ENCODE measurements at places on chromosomes 13 and 19. TPM values are rescaled to one million over a fixed set of nuclear protein-coding genes. Genes with fewer than 3 reads are reported as not detected.

CEACAM1 gene
- 13.4 TPM for polyA plus RNA-seq

ARHGAP45 gene
- polyA plus RNA-seq = 8.5 TPM

ZNF492 gene
- polyA plus RNA-seq = 3.4 TPM

ZNF776 gene
- 37.8 TPM for polyA plus RNA-seq

RPS5 gene
- 862 TPM for polyA plus RNA-seq

- no peak for DNase-seq
Measured at GRCh38 chr13:41458187-41458760, 924 bp downstream of the RGCC start.

DNA sequence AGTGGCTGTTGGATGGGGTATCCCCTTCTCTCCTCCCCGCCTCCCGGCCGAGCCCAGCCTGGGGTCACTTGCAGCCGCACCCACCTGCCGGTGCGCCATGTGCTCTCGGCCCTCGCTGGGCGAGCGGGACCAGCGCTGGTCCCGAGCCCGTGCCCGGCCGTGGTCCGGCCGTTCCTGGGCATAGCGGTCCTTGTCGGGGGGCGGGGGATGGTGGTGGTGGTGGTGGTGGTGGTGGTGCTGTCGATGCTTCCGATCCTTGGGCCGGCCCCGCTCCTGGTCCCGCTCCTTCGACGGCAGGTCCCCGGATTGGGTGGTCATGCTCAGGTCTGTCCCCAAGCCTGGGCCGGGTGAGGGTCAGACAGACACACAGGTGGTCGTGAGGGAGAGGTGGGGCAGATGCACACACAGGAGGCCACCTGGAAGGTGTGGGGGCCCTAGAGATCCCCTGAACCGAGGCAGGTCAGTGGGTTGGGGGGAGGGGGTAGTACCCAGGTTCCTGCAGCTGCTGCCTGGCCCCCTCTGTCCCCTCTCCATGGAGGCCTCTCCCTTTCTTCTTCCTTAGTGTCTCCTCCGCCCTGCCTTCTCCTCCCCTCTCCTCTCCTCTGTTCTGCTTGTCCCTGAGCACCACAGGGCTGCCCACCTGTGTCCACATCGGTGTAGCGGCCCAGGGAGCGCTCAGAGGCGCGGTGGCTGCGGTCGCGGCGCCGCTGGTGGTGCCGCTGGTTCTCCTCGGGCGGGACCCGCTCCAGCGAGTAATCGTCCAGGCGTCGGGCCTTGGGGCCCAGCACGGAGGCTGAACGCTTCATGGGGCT is 58.7 kb downstream of the IER2 start:
- no peak for DNase-seq

DNA sequence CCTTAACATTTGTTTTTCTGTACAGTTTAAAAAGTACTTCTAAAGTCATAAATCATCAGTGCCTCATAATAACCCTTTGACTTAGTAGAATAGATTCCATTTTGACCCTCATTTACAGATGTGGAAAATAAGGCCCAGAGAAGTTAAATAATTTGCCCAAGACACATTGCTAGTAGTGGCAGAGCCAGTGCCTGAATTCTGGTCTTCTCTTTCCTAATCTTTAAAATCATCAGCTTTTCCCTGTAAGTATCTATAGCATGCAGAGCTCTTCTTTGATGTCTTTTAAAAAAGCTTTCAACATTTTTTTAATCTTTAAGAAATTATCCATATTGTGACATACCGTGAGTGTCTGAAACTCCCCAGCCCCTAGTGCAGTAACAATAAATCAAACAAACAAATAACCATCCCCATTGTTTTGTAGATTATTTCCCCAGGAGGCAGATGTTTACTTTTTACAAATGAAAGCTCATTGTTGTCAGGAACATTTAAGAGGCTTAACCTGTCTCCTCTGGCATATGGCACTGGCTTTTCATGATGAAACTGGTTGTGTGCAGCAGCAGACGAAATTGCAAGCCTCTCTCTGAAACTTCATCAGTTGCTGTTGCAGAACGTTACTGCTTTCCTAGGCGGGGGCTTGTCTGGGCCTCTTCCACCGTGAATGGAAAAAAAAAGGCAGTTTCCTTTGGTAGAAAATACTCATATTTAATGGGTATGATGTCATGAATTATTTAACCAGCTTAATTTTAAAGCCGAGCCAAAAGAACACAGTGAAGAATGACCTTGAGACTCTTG is 31.7 kb upstream of the PCDH8 start:
- DNase-seq = no peak

DNA sequence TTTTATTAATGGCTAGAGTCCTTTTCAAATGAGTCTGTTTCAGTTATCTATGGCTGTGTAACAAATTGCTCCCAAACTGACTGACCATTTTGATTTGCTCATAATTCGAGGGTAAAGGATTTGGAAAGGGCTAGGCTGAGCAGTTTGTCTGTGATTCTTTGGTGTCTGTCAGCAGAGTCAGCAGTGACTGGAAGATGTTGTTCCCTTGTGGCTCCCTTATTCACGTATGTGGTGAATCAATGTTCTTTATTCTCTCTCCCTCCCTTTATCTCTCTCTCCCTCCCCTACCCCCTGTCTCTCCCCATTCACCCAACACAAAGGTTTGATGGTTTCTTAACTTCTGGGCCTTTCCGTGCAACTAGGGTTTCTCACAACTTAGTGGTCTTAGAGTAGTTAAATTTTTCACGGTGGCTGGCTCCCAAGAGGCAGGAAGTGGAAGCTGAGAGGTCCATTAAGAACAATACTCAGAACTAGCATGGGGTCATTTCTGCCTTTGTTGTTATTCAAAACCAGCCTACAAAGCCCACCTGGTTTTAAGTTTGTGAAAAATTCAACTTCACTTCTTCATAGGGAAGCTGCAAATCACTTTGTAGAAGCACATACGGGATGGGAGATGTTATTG is 772.5 kb upstream of the SLITRK1 start:
- no peak for DNase-seq

- no peak for DNase-seq
Measured at GRCh38 chr13:93284064-93284463, 57.5 kb downstream of the GPC6 start.

DNA sequence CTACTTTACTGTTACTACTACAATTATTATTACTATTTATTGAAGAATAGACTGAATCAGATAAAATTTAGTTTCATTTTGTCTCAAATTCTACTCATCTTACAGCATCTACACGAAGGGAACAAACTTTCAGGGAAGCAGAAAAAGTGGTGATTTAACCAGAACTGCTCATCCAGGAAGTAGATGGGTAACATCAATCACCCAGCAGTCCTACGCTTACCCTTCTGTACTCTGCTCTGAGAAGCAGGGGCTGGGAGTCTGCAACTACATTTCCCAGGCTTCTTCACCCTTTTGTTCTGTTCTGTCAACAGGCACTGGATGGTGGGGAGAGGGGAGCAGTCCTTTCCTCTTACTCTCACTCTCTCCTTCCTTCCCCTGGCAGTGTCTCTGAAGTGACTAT is 31.4 kb upstream of the GGACT start:
- DNase-seq = no peak

DNA sequence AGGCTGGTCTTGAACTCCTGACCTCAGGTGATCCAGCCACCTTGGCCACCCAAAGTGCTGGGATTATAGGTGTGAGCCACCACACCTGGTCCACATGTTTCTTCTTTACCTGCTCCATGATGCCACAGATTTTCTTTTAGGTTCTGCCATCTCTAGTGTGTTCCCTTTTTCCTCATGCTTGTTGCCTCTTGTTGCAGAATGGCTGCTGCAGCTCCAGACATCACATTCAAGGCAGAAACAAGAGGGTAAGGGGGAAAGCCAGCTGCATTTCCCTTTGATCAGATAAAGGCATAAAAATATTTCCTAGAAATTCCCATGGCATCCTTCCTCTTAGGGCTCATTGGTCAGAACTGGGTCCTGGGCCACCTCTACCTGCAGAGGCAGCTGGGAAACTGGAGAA is 12.3 kb upstream of the CCDC124 start:
- no peak for DNase-seq

- DNase-seq = no peak
Measured at GRCh38 chr13:83531022-83531421, 351.3 kb downstream of the SLITRK1 start.

DNA sequence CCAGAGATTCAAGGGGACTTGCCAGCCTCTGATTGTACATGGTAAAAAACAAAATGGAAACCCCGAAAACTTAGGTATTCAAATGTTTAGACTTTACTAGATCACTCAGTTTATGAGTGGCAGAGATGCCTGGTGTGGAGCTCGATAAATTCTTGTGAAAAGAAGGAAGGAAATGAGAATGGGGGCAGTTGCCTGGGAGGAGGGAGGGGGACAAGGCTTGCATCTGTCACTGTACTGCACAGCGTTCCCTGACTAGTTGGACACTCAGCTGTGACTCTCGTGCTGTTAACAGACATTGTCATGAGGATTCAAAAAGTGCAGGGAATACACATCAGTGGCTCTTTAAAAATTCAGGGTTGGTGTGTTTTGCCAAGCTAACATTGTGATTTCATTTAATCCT is 232.9 kb downstream of the ZIC5 start:
- no peak for DNase-seq

- DNase-seq = no peak
Measured at GRCh38 chr19:30001301-30001700, 59.3 kb downstream of the URI1 start.

DNA sequence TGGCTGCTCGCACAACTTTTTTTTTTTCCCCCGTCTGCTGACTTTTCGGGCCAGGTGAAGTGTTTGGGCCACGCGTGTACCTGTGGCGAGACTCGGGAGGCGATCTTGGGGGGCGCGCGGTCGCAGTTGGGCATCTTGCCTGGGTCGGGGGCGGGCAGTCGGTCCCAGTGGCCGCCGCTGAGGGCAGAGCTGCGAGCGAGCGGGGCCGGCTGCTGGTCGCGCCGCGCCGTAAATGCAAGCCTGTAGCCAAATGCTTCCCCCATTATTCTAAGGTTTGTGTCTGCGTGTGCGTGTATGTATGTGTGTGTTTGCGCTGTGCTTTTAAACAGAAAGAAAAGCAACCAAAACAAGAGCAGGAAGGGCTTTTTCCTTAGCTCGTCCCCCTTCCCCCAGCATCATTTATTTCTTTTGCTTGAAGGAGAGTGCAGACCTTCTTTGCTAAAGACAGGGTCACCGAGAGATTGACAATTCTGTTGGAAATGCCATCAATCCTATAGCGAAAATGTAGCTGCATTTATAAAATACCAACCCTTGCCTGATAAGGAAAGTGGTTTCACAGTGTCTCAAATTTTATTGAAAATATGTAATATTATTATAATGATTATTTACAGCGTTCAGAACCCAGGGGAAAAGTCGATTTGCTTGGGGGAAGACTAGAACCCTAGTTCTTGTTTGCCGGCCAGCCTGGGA is 143.2 kb upstream of the ZNF536 start:
- no peak for DNase-seq

DNA sequence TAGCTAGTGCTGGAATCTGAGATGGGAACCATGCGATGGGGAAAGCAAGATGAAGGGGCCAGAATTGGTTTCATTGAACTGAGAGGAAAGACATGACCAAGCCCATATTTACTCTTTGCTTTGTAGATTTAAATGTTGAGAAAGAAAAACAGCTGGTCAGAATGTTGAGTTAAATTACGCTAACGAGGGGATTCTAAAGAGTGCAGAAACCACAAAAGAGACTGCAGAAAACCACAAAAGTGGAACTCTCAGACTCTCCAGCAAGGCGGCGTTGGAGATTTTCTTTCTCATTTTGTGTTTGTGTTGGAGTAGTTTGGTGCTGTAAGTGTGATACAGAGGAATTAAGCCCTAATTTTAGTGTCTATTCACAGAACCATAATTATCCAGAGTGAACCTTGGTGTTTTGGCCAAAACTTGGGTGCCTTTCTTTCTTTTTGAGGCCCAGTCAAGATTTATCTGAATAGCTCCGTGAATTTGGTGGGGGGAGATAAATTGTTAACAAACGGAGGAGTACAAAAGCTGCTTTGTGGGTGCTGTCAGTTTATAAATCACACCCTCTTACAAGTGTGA is 26.3 kb downstream of the SAE1 start:
- DNase-seq = no peak

- DNase-seq = no peak
Measured at GRCh38 chr19:12899891-12900518, 9.0 kb downstream of the GCDH start.

DNA sequence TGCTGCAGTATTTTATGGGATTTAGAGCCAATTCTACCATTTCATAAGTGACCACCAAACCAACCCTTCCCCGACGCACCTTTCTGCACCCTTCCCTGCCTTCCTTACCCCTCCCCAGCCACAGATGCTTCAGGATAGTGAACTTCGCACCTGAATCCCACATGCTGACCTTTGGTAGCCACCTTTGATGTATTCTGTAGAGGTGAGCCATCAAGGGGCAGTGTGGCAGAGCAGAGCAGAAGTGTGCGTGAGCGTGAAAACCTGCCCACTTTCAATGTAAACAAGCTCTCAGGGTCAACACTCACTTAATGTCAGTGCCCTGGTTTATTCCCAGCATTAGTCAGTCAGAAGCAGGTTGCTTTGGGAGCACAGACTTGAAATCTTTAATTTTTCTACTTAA is 107.7 kb downstream of the FRY start:
- DNase-seq = no peak

- DNase-seq = no peak
Measured at GRCh38 chr13:45733361-45733760, 31.2 kb downstream of the CBY2 start.

DNA sequence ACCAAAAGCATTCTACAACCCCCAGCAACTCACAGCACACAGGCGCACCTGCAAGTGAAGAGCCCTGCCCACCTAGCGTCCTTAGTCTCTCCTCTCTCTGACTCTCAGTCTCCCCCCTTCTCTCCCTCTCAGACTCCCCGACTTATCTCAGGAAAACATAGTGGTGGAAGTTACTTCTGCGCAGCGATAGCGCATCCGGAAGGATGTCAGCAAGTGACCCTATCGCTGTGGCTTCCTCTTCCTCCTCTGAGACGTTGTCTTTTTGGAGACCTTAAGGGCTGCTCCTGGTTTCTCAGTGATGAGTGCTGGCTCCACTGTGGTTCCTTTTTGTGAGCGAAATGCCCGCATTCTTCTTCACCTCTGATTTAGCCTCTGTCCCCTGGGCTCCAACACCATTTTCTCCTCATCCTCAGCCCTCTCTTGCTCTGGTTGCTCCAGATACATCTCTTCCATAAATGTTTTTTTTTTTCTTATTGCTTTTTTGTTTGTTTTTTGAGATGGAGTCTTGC is 1.4 kb upstream of the YIF1B start:
- DNase-seq = no peak

DNA sequence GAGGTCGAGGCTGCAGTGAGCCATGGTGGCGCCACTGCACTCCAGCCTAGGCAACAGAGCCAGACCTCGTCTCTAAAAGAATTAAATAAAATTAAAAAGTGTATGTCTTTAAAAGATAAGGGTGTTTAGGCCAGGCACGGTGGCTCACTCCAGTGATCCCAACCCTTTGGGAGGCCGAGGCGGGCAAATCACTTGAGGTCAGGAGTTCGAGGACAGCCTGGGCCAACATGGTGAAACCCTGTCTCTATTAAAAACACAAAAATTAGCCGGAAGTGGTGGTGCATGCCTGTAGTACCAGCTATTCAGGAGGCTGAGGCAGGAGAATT is 7.5 kb upstream of the SDHAF1 start:
- no peak for DNase-seq

GRCh38 chr13:31755803-31756212 is 16.5 kb downstream of the RXFP2 start:
- DNase-seq = no peak
